ENCODE measurements at places on chromosomes 11 and 22. TPM values are rescaled to one million over a fixed set of nuclear protein-coding genes. Genes with fewer than 3 reads are reported as not detected.

DNA sequence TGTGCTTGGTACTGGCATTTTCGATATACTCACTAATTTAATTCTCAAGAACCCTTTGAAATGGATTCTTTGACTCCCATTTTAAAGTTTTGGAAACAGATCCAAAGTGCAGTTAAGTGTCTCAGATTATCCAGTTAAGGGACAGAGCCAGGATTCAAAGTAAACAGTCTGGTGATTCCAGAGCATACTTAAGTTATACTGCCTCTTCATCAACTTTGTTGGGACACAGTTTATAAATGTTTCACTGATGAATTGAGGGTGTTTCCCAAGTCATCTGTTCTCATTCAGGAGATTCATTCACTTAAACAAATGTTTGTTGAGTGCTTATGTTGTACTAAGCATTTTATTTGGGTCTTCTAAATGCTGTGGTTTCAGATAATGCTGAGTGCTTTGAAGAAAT, 17.1 kb downstream of the KDM2A start:
- H3K4me1 ChIP-seq: no peaks in the 10 kb centered on the region
- H3K27ac ChIP-seq: no peak overlapping the region
- H3K4me3 ChIP-seq: no peak overlapping the region

DNA sequence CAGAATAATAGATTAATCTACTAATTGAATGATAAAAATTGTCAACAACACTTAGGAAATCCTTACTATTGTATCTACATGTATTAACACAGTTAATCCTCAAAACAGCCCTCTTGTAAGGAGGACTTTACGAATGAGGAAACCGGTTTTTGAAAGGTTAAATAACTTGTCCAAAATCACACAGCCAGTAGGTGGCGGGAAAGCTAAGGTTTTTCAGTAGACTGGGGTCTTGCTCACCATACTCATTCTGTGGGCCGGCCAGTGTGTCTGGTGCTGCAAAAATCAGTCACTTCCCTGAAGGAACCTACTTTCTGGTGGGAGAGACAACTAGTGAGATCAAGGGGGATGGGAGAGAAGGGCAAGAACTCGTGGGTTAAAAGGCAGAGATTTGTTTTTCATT, 3.8 kb downstream of the DCPS start:
- H3K27ac ChIP-seq: peak overlapping the region; percentile 65
- H3K36me3 ChIP-seq: no peaks in the 10 kb centered on the region
- H3K4me3 ChIP-seq: no peak overlapping the region

DNA sequence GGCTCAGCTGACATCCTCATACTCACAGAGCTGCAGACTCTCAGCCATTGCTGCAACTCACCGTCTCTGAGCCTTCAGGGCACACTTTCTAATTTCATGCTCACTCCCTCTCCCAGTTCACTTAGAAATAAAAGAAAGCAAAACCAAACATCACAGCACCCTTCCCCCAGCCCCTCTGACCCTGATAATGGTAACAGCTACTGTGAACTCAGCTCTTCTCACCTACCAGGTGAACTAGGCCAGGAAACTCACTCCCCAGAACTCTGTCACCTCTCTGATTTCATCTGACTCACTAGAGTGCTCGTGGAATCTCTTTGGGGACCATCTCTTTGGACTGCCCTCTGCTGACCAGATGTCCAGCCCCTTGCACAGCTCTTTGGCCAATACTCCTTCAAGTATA, 14.5 kb upstream of the PARVA start:
- no peak overlapping the region for H3K27ac ChIP-seq
- peaks cover 18% of the 10 kb centered on the region for H3K27me3 ChIP-seq
- H3K36me3 ChIP-seq: no peaks in the 10 kb centered on the region
- no peak for DNase-seq

DNA sequence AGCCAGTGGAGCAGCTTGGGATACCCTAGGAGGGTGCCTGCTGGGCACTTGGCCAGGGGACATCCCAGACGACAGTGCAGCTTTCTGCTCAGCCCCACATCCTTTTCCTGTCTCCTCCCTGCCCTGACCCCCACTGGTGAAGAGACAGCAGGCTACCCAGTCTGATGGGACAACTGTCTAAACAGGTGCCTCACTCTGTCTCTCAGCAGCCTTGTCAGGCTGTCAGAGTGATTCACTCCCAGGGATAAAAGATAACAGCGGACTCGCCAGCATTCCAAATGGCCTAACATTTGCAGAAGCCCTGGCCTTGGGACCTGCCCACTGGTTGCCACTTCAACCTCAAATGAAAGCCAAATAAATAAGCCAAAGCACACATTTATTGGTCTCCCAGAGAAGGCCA, 318.6 kb upstream of the PLET1 start:
- DNase-seq: no peak
- no peaks in the 10 kb centered on the region for H3K36me3 ChIP-seq
- no peaks in the 10 kb centered on the region for H3K27me3 ChIP-seq
- H3K4me3 ChIP-seq: no peak overlapping the region

DNA sequence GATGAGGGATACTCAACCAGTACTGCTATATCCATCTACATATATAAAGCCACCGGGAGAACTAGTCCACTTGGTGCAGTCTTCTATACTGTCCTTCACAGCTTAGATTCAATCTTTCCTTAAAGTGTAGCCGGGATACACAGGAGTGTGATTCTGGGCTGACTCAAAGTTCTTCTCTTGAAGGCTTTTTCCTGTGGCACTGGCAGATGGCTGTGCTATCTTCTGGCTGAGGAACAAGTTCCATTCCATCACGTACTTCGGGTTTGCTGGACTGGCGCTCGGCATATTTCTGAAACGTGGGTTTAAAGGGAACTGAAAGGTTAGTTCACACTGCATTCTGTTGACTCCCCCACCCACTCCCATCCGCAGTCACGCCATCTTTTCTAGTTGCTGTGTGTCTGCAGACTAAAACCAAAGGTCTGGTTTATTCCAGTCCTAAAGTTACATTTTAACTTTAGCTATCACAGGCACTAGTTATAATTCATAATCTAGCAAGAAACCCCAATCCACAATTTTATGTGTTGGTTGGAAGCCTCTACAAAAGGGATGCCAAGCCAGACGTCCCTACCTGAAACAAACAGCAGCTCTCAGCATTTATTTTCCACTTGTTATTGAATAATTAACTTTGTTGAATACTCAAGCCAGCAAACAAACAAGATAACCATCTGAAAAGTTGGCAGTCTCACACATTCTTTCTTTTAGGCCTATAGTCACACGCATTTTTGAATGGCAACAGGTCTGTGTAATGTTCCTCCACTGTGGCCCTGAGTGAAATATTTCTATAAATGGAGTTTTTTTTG, 7.5 kb upstream of the C11orf65 start:
- H3K4me3 ChIP-seq: no peak overlapping the region
- no peaks in the 10 kb centered on the region for H3K4me1 ChIP-seq
- no peak for DNase-seq
- H3K36me3 ChIP-seq: peaks cover 15% of the 10 kb centered on the region
- no peaks in the 10 kb centered on the region for H3K27me3 ChIP-seq

- H3K4me3 ChIP-seq: peak within 1 kb of the TSS; percentile 82
- H3K27me3 ChIP-seq: no peaks in the 10 kb centered on the region
- no peaks in the 10 kb centered on the region for H3K36me3 ChIP-seq
- no peak for DNase-seq
- peak within 1 kb of the TSS; percentile 69 for H3K27ac ChIP-seq
Measured at GRCh38 chr11:6655790-6656583, at the start of gene DCHS1. DCHS1 (minus strand) TSS chr11:6655809; CDS start chr11:6641613, 14,196 bp downstream.

DNA sequence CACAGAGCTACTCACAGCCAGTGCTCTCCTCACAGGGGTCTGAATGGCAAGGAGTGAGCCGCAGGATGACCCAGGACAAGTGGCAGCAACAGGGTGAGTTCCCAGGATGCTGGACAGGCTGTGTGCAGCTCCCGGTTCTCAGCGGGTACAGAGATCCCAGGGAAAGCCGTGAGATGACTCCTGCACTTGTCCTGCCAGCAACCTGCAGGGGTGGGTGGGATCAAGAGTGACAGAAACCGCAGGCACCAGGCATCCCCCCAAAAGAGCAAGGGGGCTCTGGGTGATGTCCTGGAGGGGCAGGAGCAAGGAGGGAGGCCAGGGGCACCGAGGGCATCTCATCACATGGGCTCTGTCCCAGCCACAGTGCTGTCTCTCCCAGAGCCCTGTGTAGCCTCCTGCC, 15.9 kb upstream of the PRODH start:
- H3K4me3 ChIP-seq: no peak overlapping the region
- no peak for DNase-seq
- H3K27ac ChIP-seq: no peak overlapping the region
- peaks cover 34% of the 10 kb centered on the region for H3K27me3 ChIP-seq

- H3K27ac ChIP-seq: no peak overlapping the region
- peaks cover under 1% of the 10 kb centered on the region for H3K27me3 ChIP-seq
- no peaks in the 10 kb centered on the region for H3K36me3 ChIP-seq
Measured at GRCh38 chr22:40757071-40757470, 62.1 kb downstream of the SLC25A17 start.

TRPM5 gene
- not detected for total RNA-seq

DDX17 gene
- 439 TPM for total RNA-seq

PPFIA1 gene
- 63.1 TPM for total RNA-seq
